ENCODE measurements at places on chromosomes 3 and 15.

GRCh38 chr15:79105141-79105540 is 14.6 kb upstream of the RASGRF1 start:
- H3K27me3 ChIP-seq, result peaks cover 34% of the 10 kb centered on the region
- DNase-seq, result no peak
- no peak overlapping the region for H3K4me3 ChIP-seq
- no peak overlapping the region for H3K27ac ChIP-seq

- H3K4me1 ChIP-seq, result no peaks in the 10 kb centered on the region
- H3K4me3 ChIP-seq, result no peak overlapping the region
- H3K36me3 ChIP-seq, result no peaks in the 10 kb centered on the region
- peaks cover 28% of the 10 kb centered on the region for H3K27me3 ChIP-seq
Measured at GRCh38 chr3:53795176-53795575, 51.0 kb downstream of the CHDH start.

- DNase-seq, result no peak
- peaks cover 30% of the 10 kb centered on the region for H3K4me1 ChIP-seq
- no peaks in the 10 kb centered on the region for H3K27me3 ChIP-seq
Measured at GRCh38 chr15:81274255-81274654, 49.7 kb downstream of the STARD5 start.

DNA sequence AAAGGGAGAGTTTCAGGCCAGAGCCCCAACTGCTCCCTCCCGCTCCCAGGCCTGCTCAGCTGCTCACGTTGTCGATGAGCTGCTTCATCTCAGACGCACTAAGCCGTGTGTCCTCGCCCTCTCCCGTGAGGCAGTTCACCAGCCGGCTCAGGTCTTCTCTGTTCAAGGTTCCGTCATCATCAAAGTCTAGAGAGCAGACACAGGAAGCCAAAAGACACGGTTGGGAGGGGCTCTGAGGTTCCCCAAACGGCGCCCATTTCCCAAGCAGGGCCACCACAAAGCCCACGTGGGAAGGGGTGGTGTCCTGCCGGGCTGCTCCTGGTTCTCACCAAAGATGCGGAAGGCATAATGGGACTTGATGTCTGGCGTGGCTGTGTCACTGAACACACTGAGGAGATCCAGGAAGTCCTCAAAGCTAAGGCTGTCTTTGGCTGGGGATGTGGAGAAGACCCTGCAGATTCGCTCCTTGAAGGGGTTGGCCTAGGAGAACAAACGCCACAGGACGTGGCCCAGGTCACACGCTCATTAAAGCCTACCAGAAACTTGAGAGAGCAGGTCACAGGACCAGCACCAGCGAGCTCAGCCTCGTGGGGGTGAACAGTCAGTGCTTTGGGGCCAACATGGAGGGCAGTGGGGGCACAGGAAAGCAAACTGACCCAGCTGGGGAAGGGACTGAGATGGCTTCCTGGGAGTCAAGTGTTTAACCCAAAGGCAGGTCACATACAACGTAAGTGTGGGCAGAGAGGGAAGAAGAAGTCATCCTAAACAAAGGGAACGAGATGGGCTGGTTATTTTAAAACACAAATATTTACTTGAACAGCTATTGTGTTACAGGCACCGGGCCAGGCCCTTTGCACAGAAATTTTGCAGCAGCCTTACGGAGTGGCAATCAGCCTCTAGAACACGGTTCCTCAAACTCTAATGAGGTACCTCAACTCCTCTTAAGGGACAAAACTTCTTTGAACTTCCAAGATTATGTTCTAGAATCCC is 2.4 kb downstream of the CIB1 start:
- H3K27ac ChIP-seq, result peak overlapping the region; percentile 97
- H3K36me3 ChIP-seq, result peaks cover 26% of the 10 kb centered on the region
- peaks cover 60% of the 10 kb centered on the region for H3K4me1 ChIP-seq
- DNase-seq, result peak; percentile 90
- H3K27me3 ChIP-seq, result no peaks in the 10 kb centered on the region
- H3K4me3 ChIP-seq, result peak overlapping the region; percentile 98

DNA sequence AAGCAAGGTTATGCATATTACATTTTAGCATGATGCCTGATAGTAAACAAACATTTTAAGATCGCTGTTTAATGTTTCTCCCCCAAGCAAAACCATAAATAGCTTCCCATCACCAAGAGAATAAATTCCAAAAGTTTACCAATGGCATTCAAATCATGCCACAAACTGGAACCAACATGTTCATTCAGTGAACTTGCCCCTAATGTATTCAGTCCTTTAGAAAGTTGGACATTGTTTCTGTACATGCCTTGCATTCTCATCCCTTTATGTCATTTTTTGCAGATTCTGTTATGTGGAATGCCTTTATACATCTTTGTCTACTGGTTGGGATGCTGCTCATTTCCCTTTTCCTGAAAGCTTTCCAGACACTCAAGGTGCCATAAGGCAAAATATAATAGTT is 105.5 kb downstream of the PYDC2 start:
- H3K4me1 ChIP-seq, result no peaks in the 10 kb centered on the region
- H3K4me3 ChIP-seq, result no peak overlapping the region
- no peak overlapping the region for H3K27ac ChIP-seq
- H3K27me3 ChIP-seq, result no peaks in the 10 kb centered on the region
- H3K36me3 ChIP-seq, result no peaks in the 10 kb centered on the region

- no peak overlapping the region for H3K4me3 ChIP-seq
- no peak overlapping the region for H3K27ac ChIP-seq
- no peaks in the 10 kb centered on the region for H3K27me3 ChIP-seq
- H3K4me1 ChIP-seq, result no peaks in the 10 kb centered on the region
Measured at GRCh38 chr15:25224396-25224795, 214.4 kb downstream of the UBE3A start.

GRCh38 chr3:138936741-138937689 is 9.9 kb downstream of the FOXL2 start:
- H3K4me3 ChIP-seq, result no peak overlapping the region
- H3K36me3 ChIP-seq, result no peaks in the 10 kb centered on the region
- no peak for DNase-seq
- peaks cover 20% of the 10 kb centered on the region for H3K4me1 ChIP-seq

GRCh38 chr3:2023959-2024358 is 74.7 kb upstream of the CNTN4 start:
- no peak for DNase-seq
- no peaks in the 10 kb centered on the region for H3K4me1 ChIP-seq
- H3K36me3 ChIP-seq, result no peaks in the 10 kb centered on the region
- H3K4me3 ChIP-seq, result no peak overlapping the region
- no peak overlapping the region for H3K27ac ChIP-seq
- H3K27me3 ChIP-seq, result no peaks in the 10 kb centered on the region

DNA sequence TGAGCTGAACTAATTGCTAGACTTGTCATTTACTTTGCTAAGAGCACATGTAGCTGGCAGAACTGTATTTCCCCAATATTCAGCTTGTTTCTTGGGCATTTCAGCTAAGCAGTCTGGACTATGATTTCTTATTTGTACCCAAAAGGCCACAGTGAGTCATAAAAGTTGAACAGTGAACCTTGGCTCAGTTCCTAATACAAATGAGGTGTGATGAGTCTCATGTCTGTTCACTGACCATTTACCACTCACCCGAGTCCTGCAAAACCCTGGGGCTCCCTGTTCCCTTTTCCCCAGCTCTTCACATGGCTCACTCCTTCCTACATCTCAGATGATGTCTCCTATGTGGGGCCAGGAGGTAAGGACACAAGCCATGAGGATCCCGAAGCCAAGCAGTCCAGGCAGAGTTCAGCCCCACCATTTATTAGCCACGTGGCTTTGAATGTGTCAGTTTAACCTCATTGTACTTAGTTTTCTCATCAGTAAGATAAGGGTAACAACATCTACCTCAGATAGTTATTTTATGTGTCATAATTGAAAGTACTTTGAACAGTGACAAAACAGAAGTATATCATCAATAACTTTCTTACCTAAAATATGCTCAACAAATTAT is 239.3 kb downstream of the IL5RA start:
- no peak overlapping the region for H3K27ac ChIP-seq
- no peaks in the 10 kb centered on the region for H3K27me3 ChIP-seq
- DNase-seq, result no peak
- no peaks in the 10 kb centered on the region for H3K4me1 ChIP-seq

- H3K36me3 ChIP-seq, result no peaks in the 10 kb centered on the region
- H3K4me1 ChIP-seq, result no peaks in the 10 kb centered on the region
- DNase-seq, result no peak
- no peak overlapping the region for H3K4me3 ChIP-seq
- no peak overlapping the region for H3K27ac ChIP-seq
Measured at GRCh38 chr15:32120577-32121383, 90.5 kb downstream of the CHRNA7 start.

- H3K36me3 ChIP-seq, result no peaks in the 10 kb centered on the region
- no peaks in the 10 kb centered on the region for H3K4me1 ChIP-seq
- no peak overlapping the region for H3K27ac ChIP-seq
- no peak for DNase-seq
- H3K27me3 ChIP-seq, result no peaks in the 10 kb centered on the region
Measured at GRCh38 chr3:157387708-157388435, 48.8 kb upstream of the PTX3 start.

- peak; percentile 43 for DNase-seq
- peak overlapping the region; percentile 99 for H3K27ac ChIP-seq
- H3K36me3 ChIP-seq, result peaks cover 54% of the 10 kb centered on the region
- no peaks in the 10 kb centered on the region for H3K27me3 ChIP-seq
- H3K4me1 ChIP-seq, result peaks cover 45% of the 10 kb centered on the region
- peak overlapping the region; percentile 82 for H3K4me3 ChIP-seq
Measured at GRCh38 chr15:50353251-50353974, 1.6 kb downstream of the GABPB1 start.

DNA sequence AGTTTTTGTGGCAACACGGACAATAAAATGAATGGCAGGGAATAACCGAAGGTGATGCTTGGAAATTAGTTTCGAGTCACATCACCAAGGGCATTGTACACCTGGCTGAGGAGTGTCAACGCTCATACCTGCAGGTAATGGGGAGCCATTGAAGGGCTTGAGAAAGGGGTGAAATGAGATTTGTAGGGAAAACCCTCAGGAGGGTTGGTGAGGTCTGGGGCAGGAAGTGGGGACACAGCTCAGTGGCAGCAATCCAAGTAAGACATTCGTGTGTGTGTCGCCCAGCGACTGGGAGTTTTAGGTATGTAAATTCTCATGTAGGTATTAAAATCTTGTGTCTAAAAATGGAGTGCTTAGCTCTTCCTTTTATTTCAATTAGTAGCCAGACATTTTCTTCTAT is 14.3 kb downstream of the PARP14 start:
- H3K36me3 ChIP-seq, result peaks cover 81% of the 10 kb centered on the region
- peaks cover 17% of the 10 kb centered on the region for H3K4me1 ChIP-seq
- no peak overlapping the region for H3K27ac ChIP-seq
- no peaks in the 10 kb centered on the region for H3K27me3 ChIP-seq
- H3K4me3 ChIP-seq, result no peak overlapping the region

Measured in activated CD4-positive, alpha-beta T cell treated with anti-CD3 and anti-CD28 coated beads, Interleukin-2, amount 10 ng/mL, durations not matched to agents 7 days and 5 days (primary cell).